Fibroblast of mammary gland (primary cell): ENCODE measurements at places on chromosomes 1 and 21.

DNA sequence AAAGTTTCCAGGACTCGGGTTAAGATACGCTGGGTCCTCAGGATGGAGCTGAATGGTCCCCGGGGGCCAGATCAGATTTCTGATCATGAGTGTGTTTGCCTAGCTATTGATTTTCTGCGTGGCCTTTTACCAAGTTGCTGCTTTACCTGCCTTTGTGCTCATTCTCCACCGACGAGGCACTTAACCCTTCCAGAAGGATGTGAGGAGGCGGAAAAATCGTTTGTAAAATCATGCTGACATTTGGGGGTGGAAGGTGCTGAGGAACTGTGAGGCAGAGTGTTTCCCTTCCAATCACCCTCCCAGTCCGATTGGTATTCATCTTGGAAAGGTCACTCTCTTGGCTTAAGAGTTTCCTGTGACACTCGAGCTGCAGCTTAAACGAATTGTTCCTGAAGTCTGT lies 337.1 kb upstream of the KAZN start:
- DNase-seq: no peak

GRCh38 chr1:59290193-59290949 lies 6.5 kb upstream of the FGGY start:
- peak; percentile 71 for DNase-seq

DNA sequence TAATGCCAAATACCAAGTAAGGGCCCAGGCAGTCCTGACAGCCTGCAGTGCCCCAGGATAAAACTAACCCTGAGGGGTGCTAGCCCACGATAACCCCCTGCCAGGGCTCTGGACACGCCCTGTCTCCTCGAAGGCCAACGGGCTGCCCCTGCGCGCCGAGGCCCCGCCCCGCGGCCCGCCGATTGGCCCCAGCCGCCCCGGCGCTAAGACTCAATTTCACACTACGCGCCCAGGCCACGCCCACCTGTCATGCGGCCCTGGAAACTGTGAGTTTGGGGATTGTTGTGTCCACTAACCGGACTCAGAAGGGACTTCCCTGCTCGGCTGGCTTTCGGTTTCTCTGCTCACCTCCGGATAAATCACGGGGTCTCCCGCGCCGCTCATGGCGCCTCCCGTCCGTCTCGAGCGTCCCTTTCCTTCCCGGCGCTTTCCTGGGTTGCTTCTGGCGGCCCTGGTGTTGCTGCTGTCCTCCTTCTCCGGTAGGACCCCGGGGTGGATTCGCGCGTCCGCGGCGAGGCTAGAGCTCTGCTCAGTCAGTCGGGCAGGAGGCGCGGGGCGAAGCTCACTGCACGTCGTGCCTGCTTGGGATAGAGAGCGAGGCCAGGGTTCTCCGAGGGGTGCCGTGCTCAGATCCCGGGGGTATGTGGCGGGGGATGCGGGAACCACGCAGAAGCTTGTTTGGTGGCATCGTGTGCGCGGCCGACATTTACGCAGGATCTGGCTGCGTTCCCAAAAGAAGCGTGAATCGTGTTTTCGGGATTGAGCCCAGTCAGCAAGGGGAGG lies at the start of gene CR1L:
CR1L (plus strand) TSS at position 282 of the 783 bp plus-strand sequence; CDS start at position 383, 101 bp downstream.
- DNase-seq: peak; percentile 26

DNA sequence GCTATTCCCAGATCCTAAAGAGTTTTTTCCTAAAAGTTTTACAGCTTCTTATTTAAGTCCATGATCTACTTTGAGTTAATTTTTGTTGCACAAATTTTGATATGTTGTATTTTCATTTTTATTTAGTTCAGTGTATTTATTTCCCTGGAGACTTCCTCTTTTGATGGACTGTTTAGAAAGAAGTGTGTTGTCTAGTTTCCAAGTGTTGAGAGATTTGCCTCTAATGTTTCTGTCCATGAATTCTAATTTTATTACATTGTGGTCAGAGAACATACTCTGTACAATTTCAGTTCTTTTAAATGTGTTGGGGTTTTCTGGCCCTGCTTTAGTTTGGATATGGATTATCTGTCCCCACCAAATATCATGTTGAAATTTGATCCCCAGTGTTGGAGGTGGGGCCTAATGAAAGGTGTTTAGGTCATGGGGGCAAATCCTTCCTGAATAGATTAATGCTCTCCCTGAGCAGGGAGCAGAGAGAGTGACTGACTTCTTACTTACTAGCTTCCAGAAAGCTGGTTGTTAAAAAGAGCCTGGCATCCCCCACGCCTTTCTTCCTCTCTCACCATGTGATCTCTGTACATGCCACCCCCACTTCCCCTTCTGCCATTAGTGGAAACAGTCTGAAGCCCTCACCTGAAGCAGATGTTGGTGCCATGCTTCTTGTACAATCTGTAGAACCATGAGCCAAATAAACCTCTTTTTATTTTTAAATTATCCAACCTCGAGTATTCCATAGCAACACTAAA lies 4.6 kb downstream of the CHD1L start:
- peak; percentile 7 for DNase-seq

GRCh38 chr21:41370840-41371684 lies 9.2 kb downstream of the MX2 start:
- peak; percentile 68 for DNase-seq

- no peak for DNase-seq
These were observed 20.2 kb upstream of the ERO1B start for GRCh38 chr1:236301958-236302335.

DNA sequence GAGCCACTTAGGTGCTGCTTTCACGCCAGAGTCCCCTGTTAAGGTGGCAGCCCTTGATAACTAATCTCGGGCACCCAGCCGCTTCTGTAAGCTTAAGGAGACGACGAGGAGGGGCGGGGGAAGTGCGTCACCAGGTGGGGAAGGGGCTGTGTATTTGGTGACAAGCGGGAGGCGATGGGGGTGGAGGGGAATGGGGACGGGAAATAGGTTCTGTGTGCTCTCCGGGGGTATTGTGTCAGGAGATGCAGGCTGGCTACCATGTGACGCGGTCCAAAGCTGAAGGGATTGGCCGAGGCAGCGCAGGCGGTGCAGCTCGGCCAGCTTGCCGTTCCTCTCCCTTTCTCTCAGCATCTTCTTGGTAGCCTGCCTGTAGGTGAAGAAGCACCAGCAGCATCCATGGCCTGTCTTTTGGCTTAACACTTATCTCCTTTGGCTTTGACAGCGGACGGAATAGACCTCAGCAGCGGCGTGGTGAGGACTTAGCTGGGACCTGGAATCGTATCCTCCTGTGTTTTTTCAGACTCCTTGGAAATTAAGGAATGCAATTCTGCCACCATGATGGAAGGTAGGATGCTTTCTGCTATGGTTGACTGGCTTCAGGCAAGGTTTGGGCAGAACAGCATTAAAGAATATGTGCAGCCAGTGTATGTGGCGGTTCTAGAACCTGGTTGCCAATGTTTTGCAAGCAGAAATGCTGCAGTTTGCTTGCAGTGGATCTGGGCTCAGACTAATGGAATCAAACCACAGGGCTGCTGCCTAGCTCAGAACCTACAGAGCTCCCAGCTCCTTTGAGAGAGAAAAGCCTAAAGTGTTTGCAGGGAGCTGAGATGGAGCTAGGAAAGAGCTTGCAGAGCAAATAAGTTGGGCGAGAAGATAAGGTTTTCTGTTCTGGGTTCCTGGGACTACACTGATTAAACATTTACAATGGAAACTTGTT lies at the start of gene SGIP1:
SGIP1 (plus strand) TSS at position 350 of the 937 bp plus-strand sequence; CDS start at position 556, 206 bp downstream.
- peak; percentile 79 for DNase-seq

DNA sequence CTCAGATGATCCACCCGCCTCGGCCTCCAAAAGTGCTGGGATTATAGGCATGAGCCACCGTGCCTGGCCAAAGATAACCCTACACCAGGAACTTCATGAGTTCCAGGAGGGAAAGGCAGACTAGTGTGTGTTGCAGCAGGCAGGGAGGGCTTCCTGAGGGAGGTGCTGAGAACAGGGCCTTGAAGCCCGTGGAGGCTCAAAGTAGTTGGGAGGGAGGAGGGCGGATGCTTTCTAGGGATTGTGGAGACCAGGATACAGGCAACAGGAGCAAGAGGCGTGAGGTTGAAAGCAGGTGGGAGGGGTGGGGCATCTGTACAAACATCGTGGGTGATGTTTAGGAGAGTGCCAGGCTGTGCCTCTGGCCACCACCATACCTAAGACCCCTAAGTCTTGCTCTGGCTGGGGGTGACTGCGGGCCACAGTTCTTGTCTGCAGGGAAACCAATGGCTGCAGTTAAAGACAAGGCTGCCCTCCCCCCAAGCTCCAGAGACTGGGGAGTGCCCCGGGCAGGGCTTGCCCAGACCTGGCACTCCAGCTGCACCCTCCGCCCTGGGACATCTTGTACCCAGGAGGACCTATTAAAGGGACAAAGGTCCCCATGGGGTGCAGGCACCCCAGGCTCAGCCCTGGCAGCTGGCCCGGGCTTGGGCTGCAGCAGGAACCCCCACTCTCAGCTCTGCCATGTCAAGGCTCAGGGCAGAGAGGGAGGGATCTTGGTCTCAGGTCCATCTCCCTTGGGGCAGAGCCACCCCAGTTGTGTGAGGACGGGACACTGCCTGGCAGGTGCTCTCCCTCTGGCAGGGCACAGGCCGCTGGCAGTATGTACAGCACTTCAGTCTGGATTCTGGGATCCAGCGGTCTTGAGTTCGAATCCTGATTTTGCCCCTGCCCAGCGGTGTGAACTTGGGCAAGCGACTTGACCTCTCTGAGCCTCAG lies 22.1 kb upstream of the CASZ1 start:
- no peak for DNase-seq

GRCh38 chr1:83509301-83509781 lies 489.6 kb downstream of the TTLL7 start:
- no peak for DNase-seq

DNA sequence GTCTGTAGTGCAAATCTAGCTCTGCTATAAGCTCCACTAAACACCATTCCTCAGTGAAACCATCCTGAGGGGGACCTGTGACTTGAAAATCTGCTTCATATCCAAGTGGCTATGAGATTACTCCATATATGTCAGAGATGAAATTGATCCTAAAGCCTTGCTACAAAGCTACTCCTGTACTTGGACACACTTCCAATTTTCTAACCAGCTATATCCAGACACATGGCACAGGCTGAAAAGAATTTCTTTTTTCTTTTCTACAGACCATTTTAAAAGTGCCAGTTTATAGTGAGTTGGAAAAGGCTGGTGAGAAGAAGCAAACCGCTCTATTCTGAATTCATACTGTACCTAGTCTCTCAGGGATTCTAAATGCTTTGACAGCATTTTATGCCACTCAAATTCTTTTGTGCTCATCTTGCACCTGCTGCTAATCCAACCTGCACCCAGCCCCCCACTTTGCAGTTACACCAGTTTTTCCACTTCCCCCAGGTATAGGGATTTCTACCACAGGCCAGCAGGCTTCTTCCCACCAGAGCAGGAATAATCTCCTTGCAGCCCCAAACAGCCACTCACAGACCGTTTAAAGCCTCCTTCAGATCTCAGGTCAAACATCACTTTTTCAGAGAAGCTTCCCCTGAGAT lies 112.5 kb downstream of the RERE start:
- no peak for DNase-seq

DNA sequence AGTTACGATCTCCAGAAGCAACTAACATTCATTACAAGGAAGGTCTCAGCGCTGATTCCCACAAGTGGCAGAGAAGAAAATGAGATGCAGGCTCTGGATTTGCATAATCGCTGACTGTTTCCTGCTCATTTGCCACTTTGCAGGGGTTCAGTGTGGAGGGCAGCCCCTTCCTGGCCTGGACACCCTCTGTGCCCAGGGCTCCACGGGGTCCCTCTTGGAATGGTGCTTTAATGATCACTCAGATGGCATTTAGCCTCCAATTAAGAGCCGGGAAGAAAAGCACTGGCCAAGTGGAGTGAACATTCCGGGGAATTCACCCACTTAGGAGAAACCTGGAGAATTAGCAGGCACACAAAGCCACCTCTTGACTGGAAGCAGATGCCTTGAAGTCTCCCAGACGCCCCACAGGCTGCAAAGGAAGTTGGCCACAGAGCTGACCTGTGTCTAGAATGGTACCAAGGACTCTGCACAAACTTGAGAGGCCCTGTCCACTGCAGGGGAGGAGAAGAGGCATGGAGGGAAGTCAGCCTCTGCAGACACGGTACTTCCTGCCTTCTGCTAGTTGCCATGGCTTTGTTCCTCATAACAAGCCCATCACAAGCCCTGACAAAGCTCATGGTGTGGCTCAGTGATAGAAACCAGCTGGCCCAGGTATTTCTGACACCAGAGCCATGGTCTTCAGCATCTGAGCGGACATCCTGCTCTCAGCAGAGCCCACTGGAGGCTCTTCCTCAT lies 157.2 kb downstream of the KAZN start:
- DNase-seq: no peak
